Hepatic stellate cell (primary cell): ENCODE measurements at places on chromosomes 7 and 10.

GRCh38 chr7:129703751-129704150, 92.2 kb downstream of the NRF1 start:
- DNase-seq: no peak

DNA sequence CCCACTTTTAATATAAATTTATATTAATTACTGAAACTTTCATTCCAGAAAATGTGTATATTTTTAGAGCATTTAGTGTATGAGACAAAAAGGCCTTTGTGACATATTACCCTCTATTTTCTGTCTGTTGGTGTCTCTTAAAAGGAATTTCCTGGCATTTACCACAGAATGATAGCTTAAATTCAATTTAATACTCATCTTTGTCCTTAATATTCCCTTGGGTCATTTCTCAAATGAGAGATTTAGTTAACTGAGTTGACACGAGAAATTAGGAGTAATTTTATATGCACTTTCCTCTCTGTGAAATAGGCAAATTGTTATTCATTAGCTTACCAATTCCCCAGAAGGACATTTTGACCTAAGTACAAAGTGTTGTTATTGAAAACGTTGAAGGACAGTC, 101.7 kb upstream of the CTTNBP2 start:
- no peak for DNase-seq

DNA sequence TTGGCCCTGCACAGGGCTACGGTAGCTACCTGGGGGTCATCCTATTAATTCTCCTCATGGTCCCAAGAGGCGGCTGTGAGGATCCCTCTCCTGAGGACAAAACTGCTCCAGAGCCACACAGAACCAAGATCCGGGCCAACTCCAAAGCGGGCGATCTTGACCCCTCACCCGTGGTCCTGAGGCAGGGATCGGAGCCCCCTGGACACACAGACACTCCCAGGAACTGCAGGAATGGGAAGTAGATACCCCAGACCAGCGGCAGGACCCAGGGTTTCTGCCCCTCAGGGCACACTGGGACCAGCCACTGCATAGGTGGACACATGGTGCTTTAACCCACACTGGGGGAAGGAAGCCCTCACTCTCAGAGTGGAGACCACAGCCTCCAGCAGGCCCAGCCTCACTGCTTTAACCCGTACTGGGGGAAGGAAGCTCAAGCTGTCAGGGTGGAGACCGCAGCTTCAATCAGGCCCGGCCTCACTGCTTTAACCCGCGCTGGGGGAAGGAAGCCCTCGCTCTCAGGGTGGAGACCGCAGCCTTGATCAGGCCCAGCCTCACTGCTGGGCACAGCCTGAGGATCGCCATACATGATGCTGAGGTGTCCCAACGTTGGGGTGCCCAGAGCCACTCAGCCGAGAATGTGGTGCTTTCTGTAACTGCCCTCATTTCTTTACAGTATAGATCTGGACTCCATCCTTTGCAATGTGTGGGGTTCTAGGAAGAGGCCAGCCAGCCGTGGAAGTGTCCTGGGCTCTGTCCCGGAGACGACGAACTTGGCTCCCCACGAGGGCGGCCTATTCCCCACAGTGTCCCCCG, 60.1 kb downstream of the DIP2C start:
- no peak for DNase-seq

GRCh38 chr7:2635810-2636701, 4.3 kb downstream of the TTYH3 start:
- DNase-seq: no peak

DNA sequence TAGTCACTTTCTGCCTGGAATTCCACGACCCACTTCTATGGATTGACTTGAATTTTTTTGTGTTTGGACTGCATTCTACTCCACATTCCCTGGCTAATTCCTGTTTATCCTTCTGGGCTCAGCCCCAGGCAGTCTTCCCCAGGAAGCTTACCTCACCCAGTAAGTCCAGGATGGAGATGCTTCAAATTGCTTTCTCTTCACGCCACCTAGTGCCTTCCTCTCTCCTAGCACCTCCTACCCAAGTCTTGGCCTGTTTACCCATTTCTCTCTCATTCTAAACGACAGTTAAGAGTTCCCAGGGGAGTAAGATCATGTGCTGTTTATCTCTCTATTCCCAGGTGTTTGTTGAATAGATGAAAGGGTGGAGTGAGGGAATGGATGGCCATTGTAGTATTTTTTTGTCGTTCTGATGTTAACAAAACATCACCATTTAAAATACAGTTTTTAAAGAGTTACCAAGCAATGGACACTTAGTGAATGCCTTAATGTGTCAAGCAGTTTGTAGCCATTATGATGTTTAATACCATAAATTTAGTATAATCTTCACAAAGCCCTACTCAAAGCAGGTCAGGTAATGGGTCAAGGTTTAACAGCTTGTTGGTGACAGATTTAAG, 45.5 kb upstream of the TARP start:
- DNase-seq: peak; percentile 79

DNA sequence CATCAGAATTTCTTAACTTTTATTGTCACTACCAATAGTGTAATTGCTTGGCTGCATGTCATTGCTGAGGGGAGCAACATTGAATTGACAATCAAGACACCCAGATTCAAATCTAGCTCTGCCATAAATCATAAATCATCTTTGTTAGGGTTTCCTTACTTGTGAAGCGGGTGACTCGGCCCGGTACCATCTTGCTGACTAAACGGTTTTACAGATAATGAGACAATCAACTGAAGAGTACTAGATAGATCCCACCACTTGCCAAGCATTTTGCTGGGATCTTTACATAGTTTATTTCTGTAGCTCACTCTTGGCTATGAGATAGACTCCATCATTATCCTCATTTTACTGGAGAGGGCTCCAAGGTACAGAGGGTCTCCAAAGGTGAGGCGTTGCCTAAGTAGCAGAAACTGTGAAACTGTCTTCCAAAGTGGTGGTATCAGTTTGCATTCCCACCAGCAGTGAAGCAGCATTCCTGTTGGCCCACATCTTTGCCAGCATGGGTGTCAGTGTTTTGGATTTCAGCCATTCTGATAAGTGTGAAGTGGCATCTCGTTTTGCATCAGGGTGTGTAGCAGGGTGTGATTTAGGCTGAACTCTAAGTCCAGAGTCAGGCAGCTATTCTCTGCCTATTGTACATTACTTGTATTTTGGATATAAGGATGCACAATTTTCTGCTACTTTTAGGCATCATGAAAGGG, 168.7 kb upstream of the BMPER start:
- DNase-seq: no peak

DNA sequence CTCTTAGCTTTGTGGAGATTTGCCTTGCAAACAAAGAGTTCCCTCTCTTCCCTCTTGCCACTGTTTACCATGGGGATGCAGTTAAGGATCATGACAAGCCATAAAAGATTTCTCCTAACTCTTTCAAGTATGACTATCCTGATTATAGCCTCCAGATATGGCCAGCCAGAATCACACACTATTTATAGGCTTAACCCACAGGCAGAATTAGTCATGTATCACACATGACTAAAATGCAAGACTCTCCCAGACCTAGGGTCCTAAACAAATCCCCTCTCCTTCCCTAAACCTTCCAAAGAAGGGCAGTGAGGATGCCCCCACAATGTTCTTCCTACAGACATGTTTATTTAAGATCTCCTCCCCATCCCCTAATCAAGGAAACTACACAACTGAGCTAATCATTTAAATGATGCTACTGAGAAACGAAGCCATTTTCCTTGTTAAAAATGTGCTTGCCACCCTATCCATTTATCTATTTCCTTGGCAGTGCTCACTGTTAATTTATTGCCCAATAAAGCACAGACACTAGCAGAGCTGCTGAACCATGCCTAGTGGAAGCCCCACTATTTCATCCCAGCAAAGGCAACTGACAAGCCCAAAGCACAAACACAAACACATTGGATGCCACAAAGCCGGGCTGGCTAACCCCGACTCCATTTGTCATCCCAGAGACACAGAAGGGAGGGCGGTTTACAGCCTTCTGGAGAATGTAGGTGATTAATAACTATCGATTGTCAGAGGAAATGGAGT, 363.4 kb downstream of the KCNMA1 start:
- no peak for DNase-seq

GRCh38 chr7:122847871-122848473, 38.3 kb downstream of the CADPS2 start:
- DNase-seq: no peak

DNA sequence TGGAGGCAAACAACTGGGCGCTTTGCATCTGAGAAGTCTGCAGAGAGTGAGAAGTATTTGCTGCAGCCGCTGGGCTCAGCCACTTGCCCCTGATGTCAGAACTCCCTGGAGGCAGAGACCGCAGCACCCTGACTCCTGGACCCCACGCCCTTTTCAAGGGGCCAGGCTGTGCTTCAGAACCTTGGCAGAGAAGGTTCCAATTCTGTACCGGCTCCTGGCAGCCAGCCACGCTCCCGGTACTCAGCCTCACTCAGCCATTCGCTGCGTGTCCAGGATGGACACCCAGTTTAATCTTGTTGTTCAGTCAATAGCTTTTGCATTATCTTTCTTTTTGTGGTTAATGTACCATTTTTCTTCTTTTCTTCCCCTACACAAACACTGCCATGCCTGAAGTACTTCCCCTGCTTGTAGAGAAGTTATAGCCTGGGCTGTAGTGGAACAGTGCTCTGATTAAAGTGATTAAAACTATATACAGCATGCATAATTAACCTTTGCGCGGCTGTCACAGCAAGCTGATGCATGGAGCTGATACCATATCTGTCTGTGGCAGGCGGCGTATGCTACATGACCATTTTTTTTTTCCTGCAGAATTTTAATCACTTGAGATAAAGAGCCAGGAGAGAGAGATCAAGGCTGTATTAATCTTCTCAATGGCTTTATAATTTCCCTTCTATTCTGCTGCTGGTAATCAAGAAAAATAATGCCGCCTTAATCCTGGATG, 578.5 kb downstream of the SDK1 start:
- DNase-seq: no peak

DNA sequence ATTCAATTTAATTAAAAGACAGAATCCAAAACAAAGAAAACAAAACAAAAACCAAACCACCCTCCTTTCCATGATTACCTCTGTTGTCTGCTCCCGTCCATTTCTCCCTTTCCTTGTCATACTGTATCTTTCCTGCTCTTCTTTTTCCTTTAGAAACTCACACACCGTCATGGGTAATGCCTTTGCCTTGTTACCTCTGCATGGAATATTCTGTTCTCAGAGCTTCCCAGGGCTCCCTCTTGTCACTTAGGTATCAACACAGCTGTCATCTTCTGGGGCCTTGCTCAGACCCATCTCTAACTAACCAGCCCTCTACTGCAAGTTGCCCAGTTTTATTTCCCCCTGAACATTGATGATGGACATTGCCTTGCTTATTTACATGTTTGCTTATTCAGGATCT, 30.2 kb upstream of the GIMAP8 start:
- DNase-seq: no peak

DNA sequence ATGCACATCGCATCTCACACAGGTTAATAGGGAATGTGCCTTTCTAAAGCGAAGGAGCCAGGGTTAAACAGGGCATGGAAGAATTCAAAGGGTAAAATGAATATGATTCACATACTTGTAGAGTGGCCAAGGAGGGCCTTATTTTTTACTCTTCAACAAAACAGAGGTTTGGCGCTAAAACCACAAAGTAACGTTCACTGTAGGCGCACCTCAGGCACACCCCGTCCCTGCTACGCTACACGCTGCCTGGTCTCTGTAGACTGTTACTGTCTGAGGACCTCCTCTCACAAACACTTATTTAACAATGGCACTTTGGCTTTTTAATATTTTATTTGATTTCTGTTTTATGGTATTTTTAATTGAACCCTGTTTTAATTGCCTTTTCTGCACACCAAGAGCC, 462.1 kb upstream of the GALNT17 start:
- DNase-seq: no peak

- DNase-seq: peak; percentile 54
Measured at GRCh38 chr7:20329389-20330238, 1.1 kb upstream of the ITGB8 start.

GRCh38 chr10:122304054-122304579, 33.0 kb downstream of the BTBD16 start:
- DNase-seq: no peak

DNA sequence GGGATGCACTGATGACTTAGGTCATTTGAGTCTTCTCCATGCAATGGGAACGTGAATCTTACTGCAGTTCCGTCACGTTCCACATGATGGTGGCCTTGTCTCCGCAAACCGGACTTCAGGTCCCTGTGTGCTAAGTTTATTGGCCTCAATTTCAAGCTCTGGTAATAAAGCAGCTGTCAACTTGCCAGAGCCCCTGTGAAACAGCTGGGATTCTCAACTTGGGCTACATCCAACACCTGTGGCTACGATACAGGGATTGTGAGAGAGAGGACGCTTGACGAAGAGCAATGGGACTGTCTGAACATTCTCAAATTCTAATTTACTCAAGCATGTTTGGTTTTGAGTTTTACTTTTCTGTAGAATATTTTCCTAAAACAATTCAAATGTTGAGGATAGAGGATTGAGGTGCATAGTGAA, 174.2 kb downstream of the PTN start:
- peak; percentile 56 for DNase-seq

- no peak for DNase-seq
Measured at GRCh38 chr7:34083440-34083839, 178.1 kb downstream of the BMPER start.

GRCh38 chr7:11613292-11613930, 218.6 kb downstream of the THSD7A start:
- DNase-seq: no peak

GRCh38 chr10:43819464-43820230, 171.0 kb upstream of the ZNF32 start:
- no peak for DNase-seq

DNA sequence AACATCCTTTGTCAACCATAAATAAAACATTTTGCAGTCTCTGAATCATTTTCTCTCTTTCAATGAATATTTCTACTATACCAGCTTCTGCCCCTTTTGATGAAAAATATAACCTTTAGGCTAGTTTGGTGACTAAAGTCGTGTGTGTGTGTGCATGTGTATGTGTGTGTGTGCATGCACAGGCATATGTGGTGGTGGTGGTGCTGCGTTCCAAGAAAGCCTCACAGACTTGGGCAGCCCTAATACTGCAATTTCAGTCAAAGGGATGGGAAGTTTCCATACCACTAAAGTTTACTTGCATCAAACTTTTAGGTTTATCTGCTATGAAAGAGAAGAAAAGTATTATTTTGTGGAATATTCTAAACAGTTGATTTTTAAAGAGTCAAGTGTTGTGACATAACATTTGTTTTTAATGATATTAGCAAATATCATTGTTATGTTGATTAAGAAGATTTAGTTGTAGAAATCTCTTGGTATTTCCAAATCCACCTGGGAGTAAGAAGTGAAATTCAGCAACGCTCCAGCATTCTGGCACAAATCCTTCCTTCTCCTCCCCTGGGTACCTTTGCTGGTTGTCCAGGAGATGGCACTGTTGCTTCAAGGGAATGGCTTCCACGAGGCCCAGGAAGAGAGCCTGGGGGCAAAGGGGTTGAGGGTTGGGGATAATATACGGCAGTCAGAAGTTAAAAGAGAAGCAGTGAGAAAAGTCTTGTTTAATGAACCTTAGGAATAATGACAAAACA, 41.5 kb downstream of the ASB4 start:
- peak; percentile 43 for DNase-seq

- no peak for DNase-seq
Measured at GRCh38 chr10:105468759-105469158, 827.7 kb downstream of the SORCS3 start.

GRCh38 chr7:127678337-127678736, 26.3 kb downstream of the SND1 start:
- no peak for DNase-seq

GRCh38 chr7:100124301-100125230, 2.2 kb upstream of the MBLAC1 start:
- DNase-seq: no peak

- DNase-seq: no peak
Measured at GRCh38 chr10:124590216-124591122, 128.8 kb downstream of the LHPP start.

- DNase-seq: no peak
Measured at GRCh38 chr7:152512706-152513105, 76.9 kb upstream of the KMT2C start.

- no peak for DNase-seq
Measured at GRCh38 chr7:53541475-53541874, 506.0 kb downstream of the POM121L12 start.
